ENCODE measurements at places on chromosomes 12 and 14. TPM values are rescaled to one million over a fixed set of nuclear protein-coding genes. Genes with fewer than 3 reads are reported as not detected.
A peak's percentile ranks its signal among the peaks of the same experiment; 100 is the strongest.

DNA sequence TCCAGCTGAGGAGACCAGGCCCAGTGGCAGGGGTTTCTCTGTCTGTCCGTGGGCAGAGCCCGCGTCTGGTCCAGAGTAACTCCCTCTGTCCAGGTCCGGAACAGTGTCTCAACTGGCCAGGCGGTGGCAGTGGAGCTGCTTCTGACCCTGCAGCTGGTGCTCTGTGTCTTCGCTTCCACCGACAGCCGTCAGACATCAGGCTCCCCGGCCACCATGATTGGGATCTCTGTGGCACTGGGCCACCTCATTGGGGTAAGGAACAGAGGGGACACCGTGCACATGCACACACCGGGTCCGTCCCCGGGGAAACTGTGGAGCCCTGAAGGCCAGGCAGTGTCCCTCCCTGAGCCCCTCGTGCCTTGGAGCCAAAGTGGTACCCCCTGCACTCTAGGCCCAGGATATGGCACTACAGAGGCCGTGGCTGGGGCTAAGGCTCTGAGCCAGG lies 1.5 kb downstream of the AQP6 start:
- DNase-seq = peak; percentile 78

- DNase-seq = no peak
These were observed 1010.5 kb upstream of the NOVA1 start for GRCh38 chr14:27608377-27608776.

DNA sequence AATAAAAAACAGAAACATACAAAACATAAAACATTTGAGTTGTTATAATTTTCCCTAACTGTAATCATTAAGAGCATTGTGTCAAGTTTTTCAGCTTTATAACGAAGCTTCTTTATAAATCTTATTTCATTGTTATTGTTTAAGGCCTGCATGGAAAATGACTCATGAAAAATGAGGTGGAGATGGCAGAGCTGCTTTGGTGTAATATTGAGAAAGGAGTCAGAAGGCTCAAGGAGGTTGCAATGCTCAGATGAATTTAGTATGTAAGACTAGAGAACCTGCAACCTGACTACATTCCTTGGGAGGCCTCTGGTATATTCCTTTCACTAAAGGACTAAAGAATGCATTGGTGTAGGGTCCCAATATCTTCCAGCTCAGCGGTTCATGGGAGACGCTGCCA lies 61.5 kb downstream of the TMEM30B start:
- no peak for DNase-seq

DNA sequence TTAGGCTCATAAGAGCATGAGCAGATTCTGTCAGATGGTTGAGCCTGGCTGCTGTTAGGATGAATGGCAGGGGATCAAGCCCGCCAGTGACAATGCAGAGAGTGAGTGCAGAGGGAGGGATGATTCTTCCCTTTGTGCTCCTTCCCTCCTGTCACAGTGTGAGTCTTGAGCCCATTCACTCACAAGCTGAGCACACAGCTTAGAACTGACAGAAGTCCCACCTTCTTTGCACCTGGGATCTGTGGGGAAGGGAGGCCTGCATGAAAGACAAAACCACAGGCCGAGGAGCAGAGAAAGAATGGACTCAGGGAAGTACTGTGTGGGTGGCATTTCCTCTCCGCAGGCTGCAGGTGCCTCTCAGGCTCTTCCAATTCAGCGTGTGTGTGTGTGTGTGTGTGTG lies 160.6 kb downstream of the KCNA5 start:
- DNase-seq = no peak

DNA sequence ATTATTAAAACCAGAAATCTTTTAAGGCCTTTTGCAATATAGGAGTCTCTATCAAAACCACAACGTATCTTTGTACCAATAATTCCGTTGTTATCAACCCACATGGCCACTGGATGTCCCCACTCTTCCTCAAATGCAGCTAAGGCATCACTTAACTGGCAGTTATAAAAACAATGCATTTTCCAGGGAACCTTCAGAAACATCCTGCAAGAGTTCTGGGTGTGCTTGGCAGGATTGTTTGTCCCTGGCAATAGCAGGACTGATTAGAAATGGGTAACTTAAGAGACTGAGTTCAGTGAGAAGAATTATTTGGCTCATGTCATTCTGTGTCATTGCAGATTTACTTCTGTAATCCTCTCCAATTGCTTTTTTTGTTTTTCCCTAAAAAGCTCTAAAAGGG lies 112.0 kb downstream of the SLC15A5 start:
- peak; percentile 68 for DNase-seq

GRCh38 chr12:74111688-74112360 lies 425.8 kb upstream of the ATXN7L3B start:
- no peak for DNase-seq

DNA sequence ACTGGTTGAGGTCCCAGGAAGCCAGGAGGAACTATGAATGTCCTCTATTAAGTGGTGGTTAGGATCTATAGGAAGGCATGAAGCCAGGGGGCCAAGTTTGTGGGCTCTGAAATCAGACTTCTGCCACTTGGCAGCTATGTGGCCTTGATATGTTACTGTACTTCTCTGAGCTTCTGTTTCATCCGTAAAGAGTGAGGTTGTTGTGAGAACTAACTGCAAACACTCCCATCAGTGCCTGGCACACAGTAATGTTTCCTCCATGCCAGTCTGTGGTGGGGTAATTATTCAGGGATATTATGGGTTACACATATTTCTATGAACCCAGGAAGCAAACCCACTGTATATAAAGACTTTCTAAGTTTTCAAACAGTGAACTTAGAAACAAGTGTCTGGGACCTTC lies 57.4 kb downstream of the PLXNC1 start:
- no peak for DNase-seq

- DNase-seq = no peak
These were observed 28.1 kb upstream of the ADGRD1 start for GRCh38 chr12:130925666-130926015.

DNA sequence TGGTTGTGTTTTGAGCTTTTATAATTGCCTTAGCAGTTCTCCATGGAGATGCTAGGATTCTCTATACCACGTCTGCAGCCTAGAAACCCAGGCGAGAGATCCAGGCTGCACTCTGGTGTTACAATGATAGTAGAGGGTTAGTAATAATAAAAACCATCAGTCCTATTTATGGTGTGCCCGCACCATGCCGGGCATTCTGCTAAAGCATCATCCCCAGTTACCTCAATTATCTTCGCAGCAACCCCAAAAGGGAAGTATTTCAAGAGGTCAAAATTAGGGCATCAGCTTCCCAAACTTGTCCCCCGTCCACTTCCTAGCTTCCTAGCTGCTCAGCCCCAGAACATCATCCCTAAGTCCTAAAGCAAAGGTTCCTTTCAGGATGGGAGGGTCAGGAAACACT lies 3.2 kb downstream of the SYNE3 start:
- DNase-seq = peak; percentile 41

GRCh38 chr12:54010053-54010971 lies 1.5 kb downstream of the HOXC8 start:
- DNase-seq = no peak

DNA sequence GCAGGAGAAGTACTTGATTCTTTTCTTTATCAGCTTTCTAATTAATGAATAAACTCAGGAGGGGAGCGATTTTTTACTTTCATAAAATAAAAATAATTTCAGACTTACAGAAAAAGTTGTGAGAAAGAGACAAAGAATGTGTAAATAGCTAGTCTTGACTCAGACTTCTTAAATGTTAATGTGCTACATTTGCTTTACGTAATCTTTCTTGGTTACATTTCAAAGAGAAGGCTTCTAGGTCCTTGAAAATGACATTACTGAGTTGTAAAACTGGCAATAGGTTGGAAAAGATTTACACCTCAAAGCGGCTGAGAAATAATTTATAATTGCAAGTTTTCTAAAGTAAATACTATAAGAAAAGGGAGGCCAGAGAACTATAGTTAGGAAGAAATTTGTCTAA lies 28.6 kb downstream of the GABARAPL1 start:
- no peak for DNase-seq

DNA sequence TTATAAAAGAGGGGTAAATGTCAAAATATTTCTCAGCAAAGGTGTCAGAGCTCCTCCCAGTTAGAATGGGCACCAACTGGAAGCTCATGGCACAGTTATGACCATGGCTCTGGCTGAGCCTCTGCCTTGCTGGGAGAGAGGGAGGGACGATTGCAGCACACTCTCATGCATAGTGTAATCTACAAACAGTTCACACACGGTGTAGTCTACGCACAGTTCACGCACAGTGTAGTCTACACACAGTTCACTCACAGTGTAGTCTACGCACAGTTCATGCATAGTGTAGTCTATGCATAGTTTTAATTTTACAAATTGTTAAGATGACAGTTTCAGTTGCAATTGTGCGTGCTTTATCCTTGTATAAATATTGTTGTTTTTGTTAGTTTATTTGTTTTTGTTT lies 1474.6 kb upstream of the TMEM132C start:
- DNase-seq = no peak

DNA sequence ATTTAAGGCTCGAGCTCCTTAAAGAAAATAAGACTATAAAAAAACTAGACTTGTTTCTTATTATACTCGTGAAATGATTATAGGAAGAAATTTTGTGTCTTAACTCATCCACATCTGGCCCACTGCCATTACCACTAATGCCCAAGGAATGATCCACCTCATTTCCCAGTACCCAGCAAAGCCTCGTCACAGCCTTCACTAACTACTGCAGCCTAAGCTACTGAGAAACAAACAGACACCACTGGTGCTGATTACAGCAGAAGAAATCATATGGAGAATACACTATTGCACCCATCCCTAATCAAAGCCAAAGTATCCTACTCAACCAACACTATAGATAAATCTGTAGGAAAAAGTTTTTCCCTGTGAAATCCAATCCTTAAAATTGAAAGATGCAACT lies 205.3 kb upstream of the NAV3 start:
- DNase-seq = no peak

DNA sequence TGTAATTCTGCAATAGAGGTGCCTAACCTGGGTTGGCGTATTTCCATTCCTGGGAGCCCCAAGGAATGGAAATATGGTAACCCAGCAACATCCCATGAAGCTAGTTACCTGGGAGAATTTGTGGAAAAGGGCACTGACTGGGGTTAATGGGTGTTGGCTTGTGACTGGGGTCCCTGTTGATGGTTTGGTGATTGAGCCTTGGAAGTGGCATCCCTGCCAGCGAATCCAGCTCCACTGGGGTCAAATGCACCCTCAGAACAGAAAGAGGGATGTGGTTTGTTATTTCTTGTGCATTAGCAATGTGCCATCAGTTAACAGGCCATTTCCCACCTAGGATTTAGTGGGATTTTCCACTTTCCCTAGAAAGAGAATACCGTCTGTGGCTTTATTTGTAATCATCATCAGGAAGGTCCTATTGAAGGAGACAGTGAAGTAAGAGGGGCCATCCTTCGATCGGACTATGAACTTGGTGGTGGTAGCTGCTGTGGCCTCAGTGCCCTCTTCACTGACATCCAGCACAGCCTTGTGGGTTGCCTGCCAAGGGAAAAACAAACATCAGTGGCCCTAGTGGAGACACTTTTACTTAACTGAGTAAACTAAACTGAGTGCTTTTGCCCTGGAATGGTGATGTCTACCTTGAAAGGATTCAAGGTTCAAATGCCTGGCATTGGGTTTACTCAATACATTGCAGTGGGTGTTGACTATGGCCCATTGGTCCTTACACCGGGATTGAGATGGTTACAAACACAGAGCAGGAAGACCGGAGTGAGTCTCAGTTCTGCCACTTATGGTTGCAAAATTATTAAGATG lies 10.4 kb upstream of the SERPINA11 start:
- DNase-seq = peak; percentile 25

DNA sequence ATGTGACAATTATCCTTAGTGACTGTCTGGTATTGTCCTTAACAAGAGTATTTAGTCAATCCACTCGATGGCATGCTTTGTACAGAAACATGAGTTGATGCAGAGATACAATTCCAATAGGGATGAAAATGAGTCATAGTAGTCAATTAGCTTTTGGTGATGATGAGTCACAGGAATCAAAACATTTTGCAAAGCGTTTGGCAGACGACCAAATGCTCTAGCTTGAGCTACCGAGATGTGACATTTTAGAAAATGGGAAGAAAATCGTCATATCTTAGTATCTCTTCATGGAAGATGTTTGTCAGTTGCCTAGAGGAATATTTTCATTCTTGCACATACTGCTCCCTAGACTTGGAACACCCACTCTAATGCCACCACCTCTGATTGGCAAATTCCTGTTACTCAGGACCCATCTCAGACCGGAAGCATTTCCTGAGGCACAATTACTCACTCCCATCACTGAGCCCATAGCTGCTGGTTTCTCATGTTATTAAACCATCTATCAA lies 95.0 kb downstream of the LMNTD1 start:
- peak; percentile 68 for DNase-seq

- DNase-seq = no peak
These were observed 73.1 kb downstream of the RESF1 start for GRCh38 chr12:32032205-32032810.

DNA sequence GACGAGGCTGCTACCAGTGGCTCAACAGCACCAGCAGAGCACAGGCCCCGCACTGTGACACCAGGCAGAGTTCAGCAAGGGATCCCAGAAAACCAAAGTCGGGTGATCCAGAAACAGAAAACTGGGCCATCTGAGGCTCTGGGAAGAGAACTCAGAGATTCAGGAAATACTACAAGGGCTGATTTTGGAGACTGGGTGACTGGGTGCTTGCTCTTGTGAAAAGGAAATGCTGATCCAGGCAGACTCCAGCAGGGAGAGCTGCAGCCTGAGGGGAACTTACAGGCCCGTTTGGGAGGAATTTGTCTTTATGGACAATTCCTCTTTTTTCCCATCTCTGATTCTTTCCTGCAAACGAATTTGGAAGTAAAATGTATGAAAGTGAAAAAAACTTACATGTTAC lies 28.2 kb downstream of the FOXN3 start:
- peak; percentile 55 for DNase-seq

DNA sequence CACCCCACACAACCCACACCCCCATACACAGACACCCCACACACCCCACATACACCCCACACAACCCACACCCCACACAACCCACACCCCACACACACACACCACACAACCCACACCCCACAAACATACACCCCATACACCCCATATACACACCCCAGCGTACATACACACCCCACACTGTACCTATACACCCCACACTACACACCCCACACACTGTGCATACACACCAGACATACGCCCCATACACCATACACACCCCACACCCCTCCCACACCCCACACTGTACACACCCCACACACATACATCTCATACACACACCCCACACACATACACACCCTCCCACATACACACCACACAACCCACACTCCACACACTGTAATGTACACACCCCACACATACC lies 80.2 kb downstream of the NOC4L start:
- DNase-seq = no peak

GRCh38 chr12:4286771-4287317 lies 13.3 kb downstream of the CCND2 start:
- DNase-seq = no peak

The KLRB1 gene
- not detected for total RNA-seq

The AGAP2 gene
- total RNA-seq = 11.5 TPM

The CCDC184 gene
- 1.6 TPM for total RNA-seq

The KLRF1 gene
- total RNA-seq = not detected

The RTL1 gene
- not detected for total RNA-seq

The MDGA2 gene
- not detected for total RNA-seq

The MSRB3 gene
- 79.4 TPM for total RNA-seq

The ARF6 gene
- 31.5 TPM for total RNA-seq

The FLVCR2 gene
- 3.4 TPM for total RNA-seq

The NUDT14 gene
- total RNA-seq = 1.5 TPM

The SERPINA9 gene
- total RNA-seq = not detected

The MMP17 gene
- total RNA-seq = 16.8 TPM

The ADAM21 gene
- 0.11 TPM for total RNA-seq
